ENCODE measurements at places on chromosomes 12 and 14.

- no peak for DNase-seq
Measured at GRCh38 chr14:23023022-23023794, 11.5 kb downstream of the PSMB5 start.

DNA sequence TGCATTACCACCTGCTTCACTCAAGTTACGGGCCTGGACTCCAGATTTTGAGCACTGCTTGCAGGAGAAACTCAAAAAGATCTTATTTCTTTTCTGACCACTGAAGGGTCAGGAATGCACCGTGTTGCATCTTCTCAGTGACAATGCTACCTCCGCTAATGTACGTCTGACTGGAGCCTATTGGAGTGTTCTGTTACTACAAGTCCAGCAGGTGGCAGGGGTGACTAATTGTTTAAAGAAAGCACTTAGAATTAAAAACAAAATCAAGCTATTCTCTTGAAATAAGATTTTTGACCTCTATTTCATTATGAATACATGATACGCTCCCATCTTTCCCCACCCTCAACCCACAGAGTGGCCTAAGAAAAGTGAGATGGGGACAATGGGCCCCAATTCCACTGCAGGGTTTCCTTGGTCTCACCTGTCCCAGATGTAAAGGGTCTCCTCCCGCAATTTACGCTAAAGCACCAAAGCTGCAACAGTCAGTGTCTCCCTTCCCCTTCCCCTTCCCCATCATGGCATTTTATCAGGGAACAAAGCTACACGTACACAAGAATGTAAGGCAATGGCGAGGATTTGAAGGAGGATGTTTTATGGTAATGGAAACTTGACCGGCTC is 2.2 kb downstream of the TBPL2 start:
- DNase-seq, result peak; percentile 54

DNA sequence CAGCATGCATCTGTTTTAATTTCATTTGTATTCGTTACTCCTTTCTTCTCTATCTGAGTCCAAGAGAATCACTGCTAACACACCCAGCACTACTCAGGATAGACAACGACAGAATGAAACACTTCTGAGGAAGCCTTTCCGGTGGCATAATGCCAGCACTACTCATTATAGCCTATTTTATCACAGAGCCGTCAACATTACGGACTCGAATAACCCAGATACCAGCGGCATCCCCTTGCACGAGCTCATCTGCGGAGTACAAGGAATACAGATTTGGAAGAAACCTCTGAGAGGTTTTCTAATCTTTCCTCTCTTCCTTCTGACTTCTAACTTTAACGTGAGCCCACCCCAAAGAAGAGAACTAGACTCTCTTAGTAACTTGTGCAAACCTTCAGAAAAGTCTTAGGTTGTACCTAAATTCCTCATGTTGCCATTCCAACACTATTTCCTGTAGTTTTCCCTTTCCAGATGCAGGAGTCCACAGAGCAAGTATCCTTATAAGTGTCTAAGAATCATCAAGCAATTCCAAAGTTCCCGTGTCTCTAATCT is 248.1 kb downstream of the APAF1 start:
- no peak for DNase-seq

- no peak for DNase-seq
Measured at GRCh38 chr14:96359959-96360358, 3.2 kb downstream of the ATG2B start.

DNA sequence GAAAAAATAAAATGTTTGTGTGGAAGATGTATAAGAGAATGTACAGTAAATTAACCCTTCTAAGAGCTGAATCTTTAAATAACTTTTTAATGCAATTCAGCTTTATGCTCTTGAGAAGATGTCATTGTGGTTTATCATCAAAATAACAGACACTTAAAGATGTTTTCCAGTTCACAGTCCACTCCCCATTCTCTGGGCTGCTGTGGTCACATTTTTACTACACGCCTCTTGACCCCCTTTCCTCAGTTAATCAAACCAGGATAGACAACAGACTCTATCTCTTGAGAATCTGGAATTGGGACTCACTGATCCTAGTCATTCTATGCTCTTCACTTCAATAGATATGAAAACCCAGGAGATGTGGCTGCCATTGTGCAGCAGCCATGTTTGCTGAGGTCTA is 24.7 kb upstream of the OR6J1 start:
- no peak for DNase-seq

- no peak for DNase-seq
Measured at GRCh38 chr14:89996963-89997362, 41.2 kb downstream of the TDP1 start.

- no peak for DNase-seq
Measured at GRCh38 chr12:103494734-103495468, 867 bp downstream of the C12orf42 start.

GRCh38 chr12:118536306-118536906 is 160.1 kb downstream of the SUDS3 start:
- DNase-seq, result peak; percentile 76

DNA sequence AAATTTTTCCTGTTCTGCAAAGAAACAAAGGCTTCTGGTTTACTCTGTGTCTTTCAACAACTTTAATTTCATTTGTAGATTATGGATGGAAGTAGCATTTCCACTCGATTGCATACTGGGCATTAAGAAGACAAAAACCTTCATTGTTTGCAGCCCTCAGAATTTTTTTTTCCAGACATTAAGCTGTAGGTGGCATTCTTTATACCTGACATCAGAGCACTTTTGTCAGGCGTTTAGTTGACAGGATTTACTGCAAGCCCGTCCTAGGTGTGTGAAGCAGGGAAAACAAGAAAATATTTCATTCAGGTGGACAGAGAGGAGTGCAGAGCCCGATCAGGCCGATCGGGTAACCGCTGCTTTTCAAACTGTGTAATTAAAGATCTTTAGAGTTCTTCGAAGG is 107.5 kb downstream of the TMEM260 start:
- peak; percentile 9 for DNase-seq

DNA sequence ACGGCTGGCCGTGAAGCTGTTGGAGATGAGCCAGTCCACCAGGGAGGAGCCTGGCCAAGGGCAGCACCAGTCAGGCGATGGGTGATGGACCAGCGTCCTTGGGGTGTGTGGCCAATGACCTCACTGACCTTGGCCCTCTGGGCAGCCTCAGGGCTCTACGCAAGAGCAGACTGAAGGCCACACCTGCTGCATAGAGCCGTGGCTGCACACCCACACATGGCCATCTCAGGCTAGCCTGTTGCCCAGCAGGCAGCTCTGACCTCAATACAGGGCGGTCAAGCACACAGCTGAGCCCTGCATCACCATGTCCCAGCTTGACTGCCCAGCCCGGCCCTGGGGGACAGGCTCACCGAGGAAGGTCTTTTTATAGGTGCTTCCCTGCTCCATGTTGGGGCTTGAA is 19.2 kb downstream of the PLEK2 start:
- no peak for DNase-seq

GRCh38 chr14:61368781-61369453 is 47.5 kb downstream of the PRKCH start:
- DNase-seq, result no peak

- no peak for DNase-seq
Measured at GRCh38 chr12:120983759-120984158, 5.4 kb downstream of the HNF1A start.

DNA sequence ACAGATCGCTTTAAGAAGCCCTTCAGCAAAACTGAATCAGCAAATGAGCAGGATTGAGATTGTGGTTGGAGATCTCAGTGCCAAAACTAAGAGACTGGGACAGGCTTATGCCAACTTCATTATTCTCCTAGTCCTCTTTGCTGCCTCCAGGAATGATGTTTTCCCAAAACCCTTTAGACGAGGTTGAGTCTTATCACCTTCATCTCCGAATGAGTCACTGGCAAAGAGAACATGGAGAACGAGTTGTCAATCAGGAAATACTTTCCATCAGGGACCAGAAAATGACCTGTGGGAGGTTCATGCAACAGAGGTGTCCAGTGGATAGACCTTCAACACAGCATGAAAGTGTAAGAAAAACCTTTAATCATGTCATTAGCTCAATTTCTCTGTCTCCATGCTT is 461.5 kb downstream of the RMST start:
- no peak for DNase-seq

DNA sequence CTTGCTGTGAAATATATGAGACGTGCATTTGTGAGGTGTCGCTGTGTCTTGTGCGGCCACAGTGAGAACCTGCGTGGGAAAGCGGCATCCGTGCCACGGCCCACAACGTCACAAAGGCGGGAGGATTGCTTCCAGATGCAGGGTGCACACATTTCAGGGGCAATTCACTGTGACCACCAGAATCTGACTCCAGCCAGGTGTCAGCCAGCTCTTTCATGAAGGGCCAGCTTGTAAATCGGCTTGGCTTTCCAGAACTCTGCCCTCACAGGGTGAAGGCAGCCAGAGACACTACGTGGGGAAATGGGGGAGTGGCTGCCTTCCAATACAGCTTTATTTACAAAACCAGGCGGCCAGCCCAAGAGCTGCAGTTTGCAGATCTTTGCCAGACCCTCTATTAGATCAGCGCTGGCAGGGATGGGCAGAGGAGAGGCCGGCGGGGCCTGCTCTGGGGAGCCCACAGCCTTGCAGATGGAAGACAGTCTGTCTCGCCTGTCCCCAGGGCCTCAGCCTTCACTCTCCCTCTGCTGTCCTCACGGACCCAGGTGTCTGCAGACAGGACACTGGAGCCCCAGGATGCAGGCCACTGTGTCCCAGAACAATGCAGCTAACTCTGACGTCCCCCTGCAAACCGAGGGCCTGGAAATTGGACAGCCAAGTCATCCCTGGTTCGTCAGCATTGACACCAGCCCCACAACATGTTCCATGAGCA is 53.5 kb downstream of the ADGRD1 start:
- DNase-seq, result no peak

GRCh38 chr12:26919216-26919555 is 18.6 kb downstream of the INTS13 start:
- no peak for DNase-seq

DNA sequence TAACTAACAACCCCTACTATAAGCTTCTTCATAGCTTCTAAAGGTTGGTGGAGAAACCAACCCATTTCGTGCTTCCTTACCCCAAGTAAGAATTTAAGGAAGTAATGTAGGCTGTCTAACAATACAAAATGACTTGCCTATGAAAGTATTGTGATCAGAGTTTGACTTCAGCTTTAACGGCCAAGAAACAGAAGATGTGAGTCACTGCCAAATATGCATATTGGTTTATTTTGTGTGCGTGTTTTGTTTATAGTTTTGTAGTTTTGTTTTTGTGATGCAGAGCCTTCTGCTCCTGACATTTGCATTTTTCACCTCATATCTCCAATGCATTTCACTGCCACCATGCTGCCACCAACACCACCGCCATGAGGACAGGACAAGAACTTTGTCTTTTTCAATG is 146.0 kb downstream of the FBXL14 start:
- DNase-seq, result no peak

DNA sequence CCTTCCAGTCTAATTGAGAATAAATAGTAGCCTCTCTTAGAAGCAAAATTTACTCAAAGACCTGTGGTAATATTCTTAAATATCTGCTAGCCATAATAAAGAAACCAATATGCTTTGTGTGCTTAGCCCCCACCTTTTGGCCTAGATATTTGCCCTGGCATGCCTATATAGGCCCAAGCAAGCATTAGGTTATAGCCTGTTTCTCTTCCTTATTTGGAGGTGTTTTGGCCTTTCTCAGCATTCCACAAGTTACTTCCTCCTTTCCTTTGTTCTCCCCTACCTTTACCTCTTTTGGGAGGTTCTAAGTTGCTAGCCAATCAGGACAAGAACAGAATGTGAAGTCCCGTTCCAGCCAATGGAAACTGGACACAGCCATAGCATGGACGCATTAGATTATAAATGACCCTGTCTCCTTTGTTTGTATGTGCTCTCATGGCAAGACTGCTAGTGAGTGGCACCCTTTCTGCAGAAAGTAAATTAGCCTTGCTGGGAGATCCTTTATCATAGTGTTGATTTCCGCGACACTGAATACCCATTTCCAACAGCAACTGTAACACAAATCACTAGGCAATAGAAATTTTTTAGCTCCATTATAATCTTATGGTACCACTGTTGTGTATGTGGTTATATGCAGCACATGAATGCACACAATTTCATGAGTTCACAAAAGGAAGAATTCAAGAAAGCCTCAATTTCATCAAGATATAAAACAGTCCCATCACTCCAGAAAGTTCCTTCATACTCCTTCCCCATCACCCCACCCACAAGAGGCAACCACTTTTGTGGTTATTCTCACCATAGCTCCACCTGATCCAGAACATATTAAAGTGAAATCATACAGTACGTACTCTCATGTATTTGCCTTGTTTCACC is 37.6 kb downstream of the CEP83 start:
- DNase-seq, result no peak

- DNase-seq, result no peak
Measured at GRCh38 chr14:101010835-101011234, 107.3 kb upstream of the RTL1 start.

DNA sequence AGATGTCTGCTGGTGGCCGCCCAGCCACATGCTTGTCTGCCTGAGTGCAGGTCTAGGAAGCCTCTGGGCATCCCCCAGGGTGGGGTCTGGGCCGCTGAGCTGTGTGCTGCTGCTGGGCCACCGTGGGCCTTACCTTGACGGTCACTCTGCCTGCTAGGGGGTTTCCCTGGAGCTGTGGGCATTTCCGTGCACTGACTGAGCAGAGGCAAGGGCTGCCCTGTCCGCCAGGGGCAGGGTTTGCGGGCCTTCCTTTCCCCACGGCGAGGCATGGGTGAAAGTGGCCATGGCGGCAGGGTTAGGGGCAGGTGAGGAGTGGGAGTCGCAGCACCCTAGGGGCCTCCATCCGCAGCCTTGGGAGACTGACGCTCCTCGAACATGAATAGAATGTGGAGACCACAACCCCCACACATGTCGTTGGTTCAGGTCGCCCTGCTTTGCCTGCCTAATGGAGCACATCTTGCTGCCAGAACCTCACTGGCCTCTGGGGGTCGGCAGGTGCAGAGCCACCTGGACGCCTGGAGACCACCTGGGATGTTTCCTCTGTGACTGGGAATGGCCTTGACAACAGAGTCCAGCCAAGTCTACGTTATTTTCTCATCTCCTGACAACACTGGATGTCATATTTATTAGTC is 2.5 kb downstream of the ZBTB42 start:
- DNase-seq, result peak; percentile 44

DNA sequence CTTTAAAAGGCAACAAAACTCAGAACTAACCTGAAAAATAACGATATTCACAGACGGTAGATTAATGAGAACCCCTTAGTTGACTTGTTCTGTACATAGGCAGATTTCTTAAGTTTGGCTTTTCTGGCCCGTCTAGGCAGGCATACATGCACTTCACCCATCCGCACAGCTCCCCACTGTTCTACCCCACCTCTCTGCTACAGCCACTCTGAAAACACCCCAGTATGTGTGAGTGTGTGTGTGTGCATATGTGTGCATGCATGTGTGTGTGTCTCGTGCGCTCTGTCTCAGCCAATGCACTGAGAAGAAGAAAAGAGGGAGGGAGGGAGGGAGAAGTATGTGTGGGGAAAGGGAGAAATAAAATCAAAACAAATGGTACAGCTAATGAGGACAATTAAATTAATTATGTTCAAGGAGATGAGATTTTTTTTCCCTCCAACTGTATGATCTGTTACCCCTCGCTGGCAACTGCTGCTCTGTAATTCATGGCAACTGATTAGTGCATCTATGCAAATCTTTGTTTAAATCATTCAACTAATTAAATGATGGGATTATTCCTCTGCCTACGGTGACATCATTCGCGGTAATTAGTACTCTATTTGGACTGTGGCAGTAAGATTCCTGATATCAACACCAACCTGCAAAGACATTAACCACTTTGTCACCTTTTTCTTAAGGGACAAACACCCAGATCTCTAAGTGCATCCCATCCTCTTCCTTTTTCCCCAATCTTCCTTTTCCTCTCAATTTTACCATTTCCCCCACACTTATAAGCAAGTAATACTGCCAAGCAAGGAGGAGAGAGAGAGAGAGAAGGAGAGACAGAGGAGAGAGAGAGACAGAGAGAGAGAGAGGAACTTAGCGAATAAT is 2.2 kb upstream of the LMO3 start:
- no peak for DNase-seq

- DNase-seq, result no peak
Measured at GRCh38 chr14:102246071-102246470, 58.9 kb downstream of the MOK start.
